ENCODE measurements at places on chromosomes 16 and 17.

GRCh38 chr17:18004884-18005305, 32.2 kb downstream of the DRC3 start:
- no peak for DNase-seq

- no peak for DNase-seq
These were observed 4.5 kb upstream of the TMEM92 start for GRCh38 chr17:50269477-50270434.

DNA sequence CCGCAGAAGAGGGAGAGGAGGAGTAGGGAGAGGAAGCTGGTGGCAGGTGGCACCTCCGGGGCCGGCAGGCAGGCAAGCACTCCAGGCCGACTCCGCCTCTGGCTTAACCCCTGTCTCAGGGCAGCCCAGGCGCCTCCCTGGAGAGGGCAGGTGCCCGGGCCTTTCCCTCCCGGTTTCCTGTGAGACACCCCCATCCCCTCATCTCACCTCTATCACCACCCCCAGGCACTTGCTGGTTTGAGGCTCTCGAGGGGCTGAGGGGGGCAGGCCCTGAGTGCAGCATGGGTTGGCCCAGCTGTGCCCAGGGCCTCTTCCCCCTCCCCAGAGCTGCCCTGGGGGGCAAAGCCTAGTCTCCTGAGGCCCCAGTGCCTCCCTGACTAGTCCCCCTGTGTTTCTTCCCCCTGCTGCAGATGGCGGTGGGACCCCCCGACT, 6.0 kb downstream of the DOC2A start:
- DNase-seq, result no peak

GRCh38 chr16:68234188-68235107, 1.5 kb downstream of the ESRP2 start:
- DNase-seq, result no peak

GRCh38 chr17:44102849-44103622, 20.4 kb downstream of the HDAC5 start:
- no peak for DNase-seq

GRCh38 chr16:70454222-70455034, at the start of gene FCSK:
Gene FCSK, plus strand, starts transcription at chr16:70454595. Its CDS starts 8,596 bp downstream, at chr16:70463191.
- no peak for DNase-seq

DNA sequence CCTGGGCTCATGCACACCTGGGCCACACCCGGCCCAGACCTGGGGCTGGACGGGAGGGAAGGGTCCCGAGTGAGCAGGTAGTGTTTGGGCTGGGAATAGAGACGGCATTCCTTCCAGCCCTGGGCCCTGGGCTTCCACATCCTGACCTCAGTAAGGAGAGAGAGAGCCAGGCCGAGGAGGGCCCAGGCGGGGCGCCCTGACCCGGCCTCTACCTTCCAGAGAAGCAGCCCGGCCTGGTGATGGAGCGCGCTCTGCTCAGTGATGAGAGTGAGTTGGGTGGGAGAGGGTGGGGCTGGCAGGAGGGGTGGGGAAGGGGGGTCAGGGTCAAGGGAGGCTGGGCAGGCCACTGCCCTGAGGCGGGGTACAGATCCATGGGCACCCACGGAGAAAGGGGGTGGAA, 13.6 kb upstream of the MYO15B start:
- DNase-seq, result no peak

GRCh38 chr17:10247810-10248209, 49.4 kb upstream of the GAS7 start:
- DNase-seq, result no peak

DNA sequence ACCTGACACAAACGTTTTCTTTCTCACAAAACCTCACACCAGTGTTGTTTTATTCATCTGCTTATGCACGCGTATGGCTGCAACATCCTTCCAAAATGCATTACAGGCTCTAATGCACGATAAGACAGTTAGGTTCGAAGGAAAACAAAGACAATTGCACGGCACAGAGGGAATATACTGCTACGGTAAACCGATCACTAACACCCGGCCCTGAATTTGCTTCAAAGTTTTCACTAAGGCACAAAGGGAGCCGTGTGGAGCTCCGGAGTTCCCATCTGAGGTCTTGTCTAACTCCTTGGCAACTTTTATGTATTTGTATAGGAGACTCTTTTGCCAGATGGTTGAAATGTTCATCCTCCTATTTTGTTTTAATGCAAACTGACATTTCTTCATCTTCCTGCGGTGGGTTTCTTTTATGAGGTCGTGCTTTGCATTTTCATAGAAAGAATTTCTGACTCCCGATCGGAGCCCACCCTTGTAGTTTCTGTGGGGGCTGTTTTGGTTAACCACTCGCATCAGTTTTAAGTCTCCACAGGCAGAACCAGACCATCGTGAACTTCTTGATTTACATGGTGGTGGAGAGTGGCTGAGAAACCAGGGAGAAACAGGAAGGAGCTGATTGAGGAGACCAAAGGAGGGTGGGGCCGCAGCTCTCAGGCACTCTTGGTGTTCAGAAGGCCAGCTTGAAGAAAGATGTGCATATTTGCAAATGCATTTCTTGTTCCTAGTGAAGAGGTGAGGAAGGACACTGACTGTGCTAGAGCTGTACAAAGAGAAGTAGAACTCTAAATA, 516.8 kb downstream of the MAF start:
- no peak for DNase-seq

DNA sequence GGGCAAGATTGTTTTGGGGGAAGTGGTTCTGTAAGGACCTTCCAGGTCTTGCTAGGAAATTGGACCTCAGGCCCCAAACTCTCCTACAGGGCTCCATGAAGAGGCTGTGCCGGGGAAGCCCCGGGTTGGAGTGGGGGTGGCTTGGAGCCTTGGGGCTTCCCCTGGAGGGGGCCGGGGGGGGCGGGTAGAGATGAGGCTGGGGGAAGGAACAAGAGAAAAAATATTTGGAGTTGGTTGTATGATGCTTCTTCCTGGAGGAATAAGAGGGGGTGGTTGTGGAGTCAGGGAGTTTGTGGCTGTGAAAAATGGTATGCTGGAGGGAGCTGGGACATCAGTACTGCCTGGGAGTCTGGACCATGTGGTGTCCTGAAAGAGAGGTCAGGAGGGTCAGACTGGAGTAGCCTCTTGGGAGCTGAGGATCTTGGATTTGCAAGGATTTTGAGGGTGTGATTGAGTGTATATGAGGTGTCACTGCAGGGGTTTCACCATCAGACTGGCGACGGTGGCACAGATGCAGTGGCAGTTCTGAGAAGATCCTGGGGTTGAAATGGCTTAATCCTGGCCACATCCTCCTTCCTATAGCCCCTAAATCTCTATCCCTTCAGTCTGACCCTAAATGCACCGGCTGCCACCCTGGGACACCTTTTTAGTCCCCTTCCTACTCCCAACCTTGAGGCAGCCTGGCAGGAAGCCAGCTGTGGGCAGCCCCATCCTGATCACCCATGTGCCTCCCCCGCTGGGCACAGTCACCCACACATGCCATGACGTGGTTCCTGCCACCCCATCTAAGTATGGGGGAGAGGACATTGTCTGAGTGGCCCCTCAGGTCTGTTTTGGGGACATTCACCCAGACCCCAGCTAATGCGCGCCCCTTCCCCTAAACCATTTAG, 10.9 kb downstream of the RARA start:
- DNase-seq, result no peak

DNA sequence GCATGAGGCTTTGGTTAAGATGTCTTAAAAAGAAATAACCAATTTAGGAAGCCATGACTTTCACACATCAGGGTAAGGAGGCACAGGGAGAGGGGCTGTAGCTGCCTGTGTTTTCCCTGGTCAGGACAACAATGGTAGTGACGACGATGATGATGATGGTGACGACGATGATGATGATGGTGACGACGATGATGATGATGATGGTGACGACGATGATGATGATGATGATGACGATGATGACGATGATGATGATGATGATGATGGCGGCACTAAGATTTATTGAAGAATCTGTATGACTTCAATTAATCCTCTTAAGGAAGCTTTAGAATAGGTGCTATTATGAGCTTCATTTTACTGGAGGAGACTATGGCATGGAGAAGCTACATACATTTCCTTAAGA, 284.1 kb upstream of the TNRC6C start:
- DNase-seq, result no peak

GRCh38 chr17:33438139-33438538, 145.0 kb upstream of the ASIC2 start:
- DNase-seq, result no peak

- DNase-seq, result no peak
These were observed 194.3 kb downstream of the HS3ST3A1 start for GRCh38 chr17:13407381-13407780.

DNA sequence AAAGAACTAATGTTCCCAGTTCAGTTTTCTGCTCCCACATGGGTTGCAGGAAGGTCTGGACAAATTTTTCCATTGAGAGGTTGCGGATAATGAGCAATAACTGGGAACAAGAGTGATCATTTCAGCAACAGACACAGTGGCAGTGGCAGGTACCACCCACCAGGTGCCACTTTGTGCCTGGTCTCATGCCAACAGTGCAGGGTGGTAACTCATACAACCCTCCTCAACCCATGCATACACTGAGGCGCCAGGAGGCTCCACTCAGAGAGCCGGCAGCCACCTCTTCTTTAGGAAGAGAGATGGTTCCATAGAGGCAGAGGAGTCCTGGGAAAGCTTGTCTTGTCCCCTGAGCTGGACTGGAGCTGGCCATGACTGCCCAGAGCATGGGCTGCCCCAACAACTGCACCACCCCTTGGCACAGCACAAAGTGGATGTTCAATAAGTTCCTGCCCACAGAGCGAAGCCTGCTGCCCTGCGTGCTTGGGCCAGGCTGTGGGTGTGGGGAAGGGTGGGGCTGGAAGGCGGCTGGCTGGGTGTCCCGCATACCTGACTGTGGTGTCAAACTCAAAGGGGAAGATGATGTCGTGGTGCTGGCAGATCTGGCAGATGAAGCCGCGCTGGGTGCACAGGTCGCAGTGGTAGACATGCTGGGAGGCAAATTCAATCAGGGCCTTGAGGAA, 6.4 kb upstream of the ARHGAP27 start:
- no peak for DNase-seq

GRCh38 chr16:20903116-20903898, 2.7 kb downstream of the LYRM1 start:
- DNase-seq, result no peak

DNA sequence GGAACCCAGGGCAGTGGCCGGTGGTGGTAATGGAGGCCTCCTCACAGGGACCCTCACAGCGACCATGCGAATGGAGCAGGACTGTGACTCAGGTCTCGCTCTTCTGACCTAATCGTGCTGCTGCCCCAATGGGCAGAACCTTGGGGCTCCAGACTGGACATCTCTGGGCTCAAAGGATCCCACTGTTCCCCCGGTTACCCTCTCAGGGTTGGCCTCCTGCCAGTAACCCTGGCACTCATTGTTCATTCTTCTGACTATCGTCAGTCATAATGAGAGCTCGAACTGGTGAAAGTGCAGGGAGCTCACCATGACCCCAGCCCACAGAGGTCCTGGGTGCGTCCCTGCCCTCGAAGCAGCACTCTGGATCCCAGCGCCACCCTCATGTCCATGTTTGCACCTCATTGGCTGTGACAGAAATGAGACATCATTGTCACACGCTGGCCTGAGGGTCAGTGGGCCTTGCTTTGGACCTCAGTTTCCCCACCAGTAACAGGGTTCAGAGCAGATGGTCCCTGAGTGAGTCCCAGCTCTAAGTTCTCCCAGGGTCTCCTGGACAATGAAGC, 4.0 kb upstream of the NPRL3 start:
- DNase-seq, result no peak

DNA sequence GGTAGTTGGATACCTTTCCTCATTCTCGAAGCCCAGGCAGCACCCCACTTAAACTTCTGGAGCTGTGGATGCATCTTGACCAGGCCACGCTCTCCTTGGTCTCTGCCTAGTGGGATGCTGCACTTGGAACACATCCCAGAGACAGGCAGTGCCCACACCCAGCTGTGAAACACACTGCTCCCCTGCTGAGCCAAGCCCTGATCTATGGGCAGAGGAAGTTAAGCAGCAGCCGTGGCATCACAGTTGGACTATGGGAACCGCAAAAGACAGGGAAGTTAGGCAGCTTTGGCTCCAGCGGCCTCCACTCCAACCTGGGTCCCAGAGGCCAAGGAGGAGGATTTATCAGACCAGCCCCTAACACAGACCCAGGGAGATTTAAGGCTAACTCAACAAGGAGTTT, 284.8 kb upstream of the CCL2 start:
- no peak for DNase-seq

DNA sequence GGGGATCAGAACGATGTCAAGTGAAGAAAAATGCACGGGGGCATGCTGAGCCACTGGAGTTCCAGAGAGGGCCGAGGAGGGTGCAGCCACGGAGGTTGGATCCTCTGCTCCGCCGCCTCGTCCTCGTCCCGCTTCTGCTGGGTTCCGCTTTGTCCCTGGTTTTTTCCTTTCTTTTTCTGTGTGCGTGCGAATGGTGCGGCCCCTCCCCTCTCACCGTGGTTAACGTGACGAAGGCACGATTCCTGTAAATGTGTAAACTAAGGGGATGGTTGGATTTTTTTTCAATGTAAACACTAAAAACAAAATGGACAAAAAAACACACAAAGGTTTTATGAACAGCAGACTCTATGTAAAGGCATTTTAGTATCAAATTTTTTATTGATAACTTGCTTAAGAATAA, 46.7 kb downstream of the ACTG1 start:
- DNase-seq, result no peak

GRCh38 chr16:89426736-89427530, 63.4 kb downstream of the ANKRD11 start:
- no peak for DNase-seq

- DNase-seq, result no peak
These were observed 3.3 kb upstream of the ABCA9 start for GRCh38 chr17:69064001-69064400.

- DNase-seq, result no peak
These were observed 13.7 kb downstream of the MINK1 start for GRCh38 chr17:4846635-4847390.

DNA sequence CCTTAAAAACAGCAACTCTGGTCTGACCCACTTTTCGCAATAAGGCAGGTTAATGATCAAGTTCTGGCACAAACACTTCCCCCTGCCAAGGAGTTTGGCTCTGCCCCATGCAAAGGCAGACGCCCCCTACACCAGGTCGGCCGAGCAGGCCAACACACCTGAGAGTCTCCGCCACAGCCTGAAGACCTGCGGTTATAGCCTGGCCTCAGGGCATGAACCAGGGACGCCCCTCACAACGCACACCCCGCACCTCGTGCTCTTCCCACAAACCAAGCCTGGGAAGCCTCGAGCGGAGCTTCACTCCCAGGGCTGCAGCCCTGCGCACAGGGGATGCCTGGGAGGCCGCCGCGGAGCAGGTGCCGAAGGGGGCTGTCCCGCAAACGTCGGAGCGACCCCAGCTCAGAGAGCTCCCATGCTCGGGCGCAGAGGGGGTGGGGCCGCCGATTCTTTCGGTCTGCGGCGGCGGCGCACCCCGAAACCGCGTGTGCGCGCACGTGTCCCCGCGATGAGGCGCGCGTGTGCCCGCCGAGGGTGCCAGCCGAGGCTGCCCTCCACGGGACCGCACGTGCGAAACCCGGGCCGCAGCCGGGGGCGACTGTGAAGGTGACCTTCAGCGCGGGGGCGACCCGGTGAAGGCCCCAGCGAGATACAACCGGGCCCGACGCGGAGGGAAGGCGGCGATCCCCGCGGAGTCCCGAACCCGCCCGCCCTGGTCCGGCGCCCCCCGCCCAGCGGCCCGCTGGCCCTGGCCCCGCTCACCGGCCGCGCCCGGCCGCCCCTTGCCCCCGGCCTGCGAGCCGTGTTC, 559 bp downstream of the CLUH start:
- DNase-seq, result no peak

- DNase-seq, result no peak
These were observed 16.8 kb downstream of the CPD start for GRCh38 chr17:30395398-30396022.
